ENCODE measurements at places on chromosomes 16 and 17. TPM values are rescaled to one million over a fixed set of nuclear protein-coding genes. Genes with fewer than 3 reads are reported as not detected.

The SLFN11 gene
- 14.7 TPM for total RNA-seq

The POLR2C gene
- 52.8 TPM for total RNA-seq

The KCNG4 gene
- not detected for total RNA-seq

The MT2A gene
- total RNA-seq = 3.4 TPM

The CBFA2T3 gene
- 4.5 TPM for total RNA-seq

The IL17C gene
- total RNA-seq = not detected

The RAPGEFL1 gene
- total RNA-seq = 15.3 TPM

The EPOP gene
- total RNA-seq = 0.82 TPM

The TP53TG3C gene
- total RNA-seq = not detected

The ALOX15B gene
- not detected for total RNA-seq

The CORO6 gene
- 1.3 TPM for total RNA-seq

The TBC1D26 gene
- 0.54 TPM for total RNA-seq

The TBC1D3H gene
- not detected for total RNA-seq

The AXIN2 gene
- total RNA-seq = 41.2 TPM

The MMP28 gene
- 4.9 TPM for total RNA-seq

The TNRC6A gene
- 119 TPM for total RNA-seq

The NOG gene
- total RNA-seq = 6.9 TPM

The ZP2 gene
- 0.64 TPM for total RNA-seq

The HOXB1 gene
- total RNA-seq = not detected

The NDUFB10 gene
- 72.9 TPM for total RNA-seq

The FBXW10 gene
- total RNA-seq = 0.36 TPM

The C17orf100 gene
- 2.5 TPM for total RNA-seq

The TMED6 gene
- total RNA-seq = not detected

The GH1 gene
- total RNA-seq = not detected

The PMFBP1 gene
- total RNA-seq = 0.82 TPM

The TAC4 gene
- not detected for total RNA-seq

The CCL16 gene
- not detected for total RNA-seq

The SCGB1C2 gene
- not detected for total RNA-seq

The SDR42E2 gene
- total RNA-seq = not detected

The SPN gene
- total RNA-seq = 0.36 TPM

The COL1A1 gene
- total RNA-seq = 61.2 TPM

The POLG2 gene
- 12.9 TPM for total RNA-seq

The YBX2 gene
- total RNA-seq = 1.5 TPM

The VASN gene
- total RNA-seq = 2.4 TPM

The RASL10B gene
- total RNA-seq = 5.3 TPM

The ADAP2 gene
- 8.3 TPM for total RNA-seq

The SLC38A8 gene
- total RNA-seq = 0.45 TPM

The AANAT gene
- 0.27 TPM for total RNA-seq

The C16orf54 gene
- 0.27 TPM for total RNA-seq

The WDR45B gene
- 49.4 TPM for total RNA-seq

The PRDM7 gene
- not detected for total RNA-seq

The CA4 gene
- 3.2 TPM for total RNA-seq

The TMEM170A gene
- total RNA-seq = 39.1 TPM

The MLYCD gene
- 8.7 TPM for total RNA-seq

The OTOA gene
- 0.36 TPM for total RNA-seq

The ATP2A1 gene
- total RNA-seq = 0.18 TPM

The OSGIN1 gene
- total RNA-seq = not detected

The OTOP3 gene
- not detected for total RNA-seq

The CHP2 gene
- 0.82 TPM for total RNA-seq

The KRT40 gene
- total RNA-seq = not detected

The KCNJ12 gene
- 2.8 TPM for total RNA-seq

All from cerebellum (tissue), 4 donors.